Activated CD4-positive, alpha-beta T cell treated with anti-CD3 and anti-CD28 coated beads, Interleukin-2, amount 10 ng/mL, durations not matched to agents 7 days and 5 days (primary cell): ENCODE measurements at places on chromosomes 5 and 9. TPM values are rescaled to one million over a fixed set of nuclear protein-coding genes. Genes with fewer than 3 reads are reported as not detected.

DNA sequence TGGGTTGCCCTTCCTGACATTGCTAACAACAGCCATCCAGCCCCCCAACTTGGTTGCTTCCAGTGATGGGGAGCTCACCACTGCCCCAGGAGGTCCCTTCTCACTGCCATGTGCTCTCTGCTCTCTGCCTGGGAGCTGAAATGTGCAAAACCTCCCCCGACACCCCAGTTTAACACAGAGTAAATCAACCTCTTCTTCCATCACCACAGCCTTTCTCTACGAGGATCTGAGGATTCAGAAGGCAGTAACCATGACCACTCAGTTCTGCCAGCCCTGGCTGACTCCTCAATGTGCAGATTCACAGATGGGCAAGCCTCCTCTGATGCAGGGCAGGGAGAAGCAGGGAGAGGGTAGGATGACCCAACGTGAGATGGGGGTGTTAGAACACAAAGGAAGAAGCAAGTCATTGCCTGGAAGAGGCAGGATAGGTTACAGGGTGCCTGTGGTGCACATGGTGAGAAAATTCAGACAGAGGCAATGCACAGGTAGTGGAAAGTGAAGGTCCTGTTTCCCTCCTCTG, 185.0 kb downstream of the DAB2IP start:
- no peaks in the 10 kb centered on the region for H3K36me3 ChIP-seq
- H3K27me3 ChIP-seq, result no peaks in the 10 kb centered on the region
- H3K27ac ChIP-seq, result no peak overlapping the region
- DNase-seq, result no peak

DNA sequence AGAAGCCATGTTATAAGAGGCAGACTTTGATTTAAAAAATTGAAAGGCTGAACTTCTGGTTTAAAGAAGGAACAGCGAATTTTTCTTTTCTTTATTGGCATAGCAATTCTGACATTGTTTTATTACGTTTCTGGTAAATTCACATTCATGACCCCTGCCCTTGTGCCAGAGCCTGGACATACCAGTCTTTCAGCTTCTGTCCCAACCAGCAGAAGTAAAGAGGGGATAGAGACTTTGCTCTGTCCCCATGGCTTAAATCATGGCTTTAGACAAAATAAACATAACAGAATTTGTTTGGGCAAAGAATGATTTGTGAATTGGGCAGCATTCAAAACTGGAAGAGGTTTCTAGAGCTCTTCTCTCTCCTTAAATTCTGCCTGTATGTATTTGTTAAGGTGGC, 15.3 kb downstream of the CAST start:
- H3K27me3 ChIP-seq, result no peaks in the 10 kb centered on the region
- no peak for DNase-seq
- peaks cover 18% of the 10 kb centered on the region for H3K4me1 ChIP-seq
- no peak overlapping the region for H3K4me3 ChIP-seq
- H3K27ac ChIP-seq, result no peak overlapping the region
- H3K36me3 ChIP-seq, result peaks cover 29% of the 10 kb centered on the region

- no peak for DNase-seq
- H3K36me3 ChIP-seq, result no peaks in the 10 kb centered on the region
- H3K4me3 ChIP-seq, result no peak overlapping the region
These were observed 35.2 kb downstream of the DNAH5 start for GRCh38 chr5:13909271-13909670.

GRCh38 chr9:14882090-14882489, 28.1 kb downstream of the FREM1 start:
- DNase-seq, result no peak
- H3K4me3 ChIP-seq, result no peak overlapping the region
- H3K27me3 ChIP-seq, result no peaks in the 10 kb centered on the region
- H3K27ac ChIP-seq, result no peak overlapping the region

DNA sequence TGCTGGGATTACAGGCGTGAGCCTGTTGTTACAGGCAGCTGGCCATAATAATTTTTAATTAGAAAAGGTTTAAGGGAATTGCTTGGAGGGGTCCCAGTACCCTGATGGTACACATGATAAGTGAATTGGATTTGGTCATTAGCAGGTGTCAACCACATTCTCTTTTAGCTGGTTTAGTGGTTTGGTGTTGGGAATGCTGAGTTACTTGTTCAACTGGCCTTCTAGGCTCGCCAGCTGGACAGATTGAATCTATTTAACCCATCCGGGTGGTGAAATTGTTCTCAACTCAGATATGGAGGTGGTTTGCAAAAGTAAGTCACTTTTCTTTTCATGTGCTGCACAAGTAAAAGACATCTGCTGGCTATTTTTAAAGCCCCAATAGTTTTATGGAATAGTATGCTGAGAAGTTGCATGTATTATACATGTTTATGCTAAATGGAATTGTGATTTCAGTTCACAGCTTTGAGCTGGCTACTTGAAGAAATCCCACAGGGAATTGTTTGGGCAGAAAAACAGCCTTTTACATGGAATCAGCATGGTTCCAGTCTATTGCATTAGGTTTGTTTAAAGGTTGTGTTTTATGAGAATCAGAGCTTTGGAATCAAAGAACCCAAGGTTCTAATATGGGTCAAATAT, 149.8 kb upstream of the SLC28A3 start:
- DNase-seq, result no peak
- no peak overlapping the region for H3K27ac ChIP-seq
- no peak overlapping the region for H3K4me3 ChIP-seq
- no peaks in the 10 kb centered on the region for H3K27me3 ChIP-seq

TAF11L10 gene
- not detected for total RNA-seq

CER1 gene
- total RNA-seq, result not detected
